ENCODE measurements at places on chromosomes 2 and 18.

GRCh38 chr18:23542461-23542860 lies 39.1 kb downstream of the RMC1 start:
- DNase-seq = no peak

- DNase-seq = no peak
Measured at GRCh38 chr2:219350710-219351221, 18.2 kb upstream of the RESP18 start.

GRCh38 chr18:25759111-25759510 lies 331.3 kb downstream of the SS18 start:
- no peak for DNase-seq

DNA sequence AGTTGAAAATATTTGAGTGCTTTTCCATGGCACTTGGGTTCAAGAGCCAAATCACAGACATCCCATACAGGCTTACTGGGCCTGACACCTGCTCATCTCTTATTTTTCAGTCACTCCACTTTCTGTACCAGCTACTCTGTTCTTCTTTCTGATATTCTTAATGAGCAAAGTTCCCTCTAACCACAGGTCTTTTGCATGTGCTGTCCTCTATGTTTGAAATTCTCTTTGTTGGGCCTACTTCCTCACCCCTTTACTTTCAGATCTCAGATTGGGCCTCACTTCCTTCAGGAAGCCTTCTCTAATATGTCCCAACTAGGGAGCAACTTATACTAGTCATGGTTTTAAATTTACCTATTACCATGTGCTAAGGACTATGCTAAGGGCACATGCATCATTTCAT lies 81.8 kb upstream of the RBMS1 start:
- DNase-seq = no peak

DNA sequence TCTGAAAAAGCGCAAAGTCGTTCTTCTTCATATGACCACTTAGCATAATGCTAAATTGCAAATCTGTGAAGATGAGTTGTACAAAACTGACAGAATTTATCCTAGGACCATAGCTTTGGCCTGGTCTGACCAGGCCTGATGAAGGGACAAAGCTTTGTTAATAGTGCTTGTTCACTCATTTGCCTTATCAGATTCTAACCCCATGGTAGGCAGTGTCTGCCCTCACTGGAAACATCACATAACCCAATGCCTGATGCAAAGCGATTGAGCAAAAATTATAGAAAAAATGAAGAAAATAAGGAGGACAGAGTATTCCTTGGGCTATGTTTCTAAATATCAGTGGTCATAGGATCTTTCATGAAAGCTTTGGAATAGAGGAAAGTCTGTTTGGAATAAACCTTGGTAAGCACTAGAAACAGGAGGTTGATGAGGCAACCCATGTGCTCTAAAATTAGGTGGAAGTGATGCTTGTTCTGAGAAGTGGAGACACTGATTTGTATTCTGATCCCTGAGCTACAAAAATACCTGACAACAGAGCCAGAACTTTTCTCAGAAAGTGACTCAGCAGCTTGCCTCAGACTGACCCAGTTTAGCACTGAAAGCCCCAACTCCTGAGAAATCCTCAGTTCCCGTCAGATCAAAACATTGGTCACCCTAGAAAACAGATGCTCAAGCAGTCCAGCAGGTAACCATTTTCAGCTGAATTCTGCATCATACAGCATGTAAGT lies 131.4 kb upstream of the MAPRE2 start:
- DNase-seq = no peak

- DNase-seq = no peak
Measured at GRCh38 chr2:235513984-235514626, 20.3 kb downstream of the AGAP1 start.

DNA sequence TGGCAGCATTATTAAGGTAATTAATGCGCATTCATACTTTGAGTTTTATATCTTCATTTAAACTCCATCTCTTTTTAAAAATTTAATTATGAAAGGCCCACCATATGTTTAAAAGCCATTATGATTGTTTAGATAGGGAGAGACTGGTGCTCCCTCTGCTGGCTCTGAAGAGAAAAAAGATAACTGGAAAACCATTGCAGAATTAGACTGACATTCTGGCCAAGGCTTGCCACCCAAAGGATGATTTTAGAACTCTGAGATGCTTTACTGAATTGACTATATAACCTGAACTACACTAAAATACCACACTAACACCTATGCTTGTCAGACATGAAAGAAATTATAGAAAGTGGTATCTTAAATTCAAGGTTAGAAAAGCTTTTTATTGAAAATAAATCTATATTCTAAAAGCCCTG lies 127.6 kb upstream of the SPOPL start:
- peak; percentile 12 for DNase-seq

GRCh38 chr2:239600650-239601049 lies 199.8 kb upstream of the HDAC4 start:
- no peak for DNase-seq

- no peak for DNase-seq
Measured at GRCh38 chr2:159086342-159086741, 117.9 kb downstream of the TANC1 start.

DNA sequence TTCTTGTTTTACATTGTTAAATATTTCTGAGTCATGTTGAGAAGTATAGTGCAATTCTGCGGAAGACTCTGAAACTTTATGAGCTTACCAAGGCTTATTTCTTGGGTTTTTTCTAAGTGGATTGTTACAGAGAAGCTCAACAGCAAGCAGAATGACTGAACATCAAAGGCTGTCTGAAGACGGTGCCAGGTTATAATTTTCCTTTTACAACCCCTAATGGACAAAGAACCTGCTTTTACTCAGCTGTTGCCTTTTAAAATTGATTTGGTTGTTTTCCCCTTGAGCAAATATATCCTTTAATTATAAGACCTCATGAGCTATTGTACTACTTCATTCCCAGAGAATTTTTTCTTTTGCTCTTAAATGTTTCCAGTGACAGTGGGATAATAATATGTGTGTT lies 41.6 kb downstream of the LAMA3 start:
- no peak for DNase-seq

GRCh38 chr2:195473862-195474261 lies 183.2 kb upstream of the SLC39A10 start:
- no peak for DNase-seq

- DNase-seq = no peak
Measured at GRCh38 chr18:50439460-50440015, 64.7 kb downstream of the SKA1 start.

DNA sequence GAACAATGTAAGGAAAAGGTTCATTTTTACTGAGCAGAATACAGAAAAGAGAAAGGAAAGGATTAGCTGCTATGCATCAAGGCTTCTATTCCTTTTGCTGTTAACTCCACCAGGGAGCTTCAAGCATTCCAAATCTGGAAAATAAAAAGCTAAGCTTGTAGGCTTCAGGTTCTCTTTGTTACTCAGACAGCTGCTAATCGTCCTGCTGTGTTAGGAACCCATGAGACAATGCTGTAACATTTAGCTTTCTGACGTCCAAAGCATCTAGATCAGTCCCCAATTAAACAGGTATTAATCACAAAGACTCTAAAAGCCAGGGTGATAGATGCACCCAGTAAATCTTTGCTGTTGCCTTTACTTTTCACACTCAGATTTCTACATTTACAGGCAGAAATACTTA lies 103.8 kb downstream of the EPHA4 start:
- DNase-seq = no peak

DNA sequence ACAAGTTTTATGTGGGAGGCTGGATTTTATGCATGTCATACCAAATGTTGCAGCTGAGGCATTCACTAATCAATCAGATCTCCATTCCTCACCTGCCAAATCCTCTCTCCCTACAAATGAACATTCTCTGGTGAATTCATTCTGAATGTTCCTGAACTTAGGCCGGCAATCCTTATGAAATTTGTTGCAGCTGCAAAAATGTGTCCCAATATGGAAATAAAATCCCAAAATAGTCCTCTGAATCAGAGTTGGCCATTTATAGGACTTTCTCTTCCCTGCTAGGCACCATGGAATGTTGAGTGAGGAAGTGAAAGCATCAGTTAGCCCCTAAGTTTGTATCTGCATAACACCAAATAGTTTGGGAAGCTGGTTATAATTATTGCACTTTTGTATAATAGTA lies 25.6 kb downstream of the GCA start:
- no peak for DNase-seq

GRCh38 chr2:6203291-6203959 lies 511.2 kb downstream of the SOX11 start:
- DNase-seq = peak; percentile 22

DNA sequence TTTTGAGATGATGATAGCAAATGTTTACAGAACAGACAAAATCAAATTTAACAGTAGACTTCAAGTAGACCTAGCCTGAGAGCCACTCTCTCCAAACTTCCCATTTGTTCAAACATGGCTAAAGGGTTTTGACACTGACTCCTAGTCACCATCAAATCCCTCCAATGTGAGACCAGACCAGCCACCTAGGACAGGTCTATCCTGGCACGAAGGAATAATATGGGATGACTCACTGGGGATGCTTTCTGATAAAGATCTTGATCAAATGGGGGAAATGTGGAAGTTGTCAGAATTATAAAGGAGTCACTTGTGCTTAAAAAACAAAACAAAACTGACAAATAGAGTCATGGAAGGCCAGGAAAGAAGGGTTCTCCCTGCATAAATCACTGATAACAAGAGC lies 95.7 kb downstream of the EDAR start:
- DNase-seq = no peak

GRCh38 chr2:206979922-206980321 lies 40.6 kb downstream of the CPO start:
- no peak for DNase-seq

DNA sequence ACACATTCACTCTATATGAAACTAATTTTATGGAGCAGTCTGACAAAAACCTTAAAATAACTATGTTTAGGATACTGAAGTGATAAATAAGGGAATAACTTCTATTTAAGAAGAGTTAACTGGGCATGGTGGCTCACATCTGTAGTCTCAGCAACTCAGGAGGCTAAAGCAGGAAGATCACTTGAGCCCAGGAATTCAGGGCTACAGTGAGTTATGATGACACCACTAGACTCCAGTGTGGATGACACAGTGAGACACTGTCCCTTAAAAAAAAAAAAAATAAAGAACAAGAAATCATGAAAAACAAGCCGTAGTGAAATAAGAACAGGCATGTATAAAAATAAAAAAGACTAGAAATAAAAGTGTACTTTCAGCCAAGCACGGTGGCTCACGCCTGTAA lies 82.0 kb downstream of the THADA start:
- DNase-seq = no peak

- DNase-seq = no peak
Measured at GRCh38 chr2:65081232-65081685, 25.0 kb downstream of the CEP68 start.

GRCh38 chr2:136823291-136823690 lies 57.9 kb downstream of the THSD7B start:
- DNase-seq = no peak

- no peak for DNase-seq
Measured at GRCh38 chr18:7878265-7879211, 311.4 kb downstream of the PTPRM start.

- DNase-seq = peak; percentile 2
Measured at GRCh38 chr18:6543330-6543908, 128.7 kb upstream of the L3MBTL4 start.

- no peak for DNase-seq
Measured at GRCh38 chr2:119462574-119462973, 30.9 kb downstream of the TMEM37 start.

GRCh38 chr2:100733391-100734187 lies 86.3 kb upstream of the NPAS2 start:
- peak; percentile 44 for DNase-seq

- no peak for DNase-seq
Measured at GRCh38 chr2:88808083-88808482, 116.6 kb downstream of the RPIA start.

DNA sequence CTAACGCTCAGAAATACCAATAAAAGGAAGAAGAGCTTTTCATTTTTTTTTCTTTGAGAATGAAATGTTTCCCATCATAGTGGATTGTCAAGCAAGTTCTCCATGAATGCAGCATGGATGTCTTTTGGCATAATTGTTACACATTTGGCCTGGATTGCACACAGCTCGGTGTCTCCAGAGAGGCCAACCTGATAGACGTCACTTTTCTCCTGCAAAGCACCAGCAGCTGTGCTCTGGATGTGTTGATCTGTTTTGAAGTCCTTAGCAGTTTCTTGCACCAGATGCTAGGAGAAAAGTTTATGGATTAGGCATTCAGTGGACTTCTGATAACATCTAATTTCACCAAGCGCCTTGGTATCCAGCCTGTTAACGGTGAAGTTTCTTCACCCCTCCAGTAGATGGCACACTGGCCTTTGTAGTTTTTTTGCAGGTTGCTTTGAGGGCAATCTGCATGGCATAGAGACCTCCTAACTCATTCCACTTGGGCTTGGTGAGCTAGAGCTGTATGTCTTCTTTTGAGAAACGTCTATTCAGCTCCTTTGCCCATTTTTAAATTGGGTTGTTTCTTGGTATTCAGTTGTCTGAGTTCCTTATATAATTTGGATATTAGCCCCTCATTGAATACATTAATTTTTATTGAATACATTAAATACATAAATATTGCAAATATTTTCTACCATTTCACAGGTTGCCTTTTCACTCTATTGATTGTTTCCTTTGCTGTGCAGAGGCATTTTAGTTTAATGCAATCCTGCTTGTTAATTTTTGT lies 59.7 kb downstream of the PTH2R start:
- DNase-seq = peak; percentile 33

DNA sequence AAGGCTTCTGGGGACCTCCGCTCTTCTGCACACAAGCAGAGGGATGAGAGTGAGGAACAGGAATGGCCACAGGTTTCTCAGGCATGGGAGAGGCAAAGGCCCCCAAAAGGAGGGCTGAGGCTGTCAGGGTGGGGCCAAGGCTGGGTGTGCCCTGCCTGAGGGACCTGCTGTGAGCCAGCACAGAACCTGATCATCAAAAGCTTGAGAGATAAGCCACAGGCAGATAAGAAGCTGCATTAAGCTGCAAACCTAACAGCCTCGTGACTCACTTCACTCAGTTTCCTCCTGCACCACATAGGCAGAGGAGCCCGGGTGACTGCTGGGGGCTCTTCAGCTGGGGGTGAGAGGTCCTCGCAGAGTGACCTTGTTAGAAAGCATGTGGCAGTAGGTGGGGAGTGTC lies 64.5 kb upstream of the LAPTM4A start:
- DNase-seq = no peak

- no peak for DNase-seq
Measured at GRCh38 chr2:223586261-223586660, 15.9 kb downstream of the SCG2 start.

DNA sequence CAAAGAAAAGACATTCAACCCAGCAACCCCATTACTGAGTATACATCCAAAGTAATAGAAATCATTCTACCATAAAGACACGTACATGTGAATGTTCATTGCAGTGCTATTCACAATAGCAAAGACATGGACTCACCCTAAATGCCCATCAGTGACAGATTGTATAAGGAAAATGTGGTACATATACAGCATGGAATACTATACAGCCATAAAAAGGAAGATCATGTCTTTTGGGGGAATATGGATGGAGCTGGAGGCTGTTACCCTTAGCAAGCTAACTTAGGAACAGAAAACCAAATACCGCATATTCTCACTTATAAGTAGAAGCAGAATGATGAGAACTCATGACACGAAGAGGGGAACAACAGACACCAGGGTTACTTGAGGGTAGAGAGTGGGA lies 145.9 kb downstream of the GULP1 start:
- no peak for DNase-seq

GRCh38 chr2:45938649-45939511 lies 287.4 kb downstream of the PRKCE start:
- DNase-seq = peak; percentile 50
